ENCODE measurements at places on chromosomes 2 and 18.

DNA sequence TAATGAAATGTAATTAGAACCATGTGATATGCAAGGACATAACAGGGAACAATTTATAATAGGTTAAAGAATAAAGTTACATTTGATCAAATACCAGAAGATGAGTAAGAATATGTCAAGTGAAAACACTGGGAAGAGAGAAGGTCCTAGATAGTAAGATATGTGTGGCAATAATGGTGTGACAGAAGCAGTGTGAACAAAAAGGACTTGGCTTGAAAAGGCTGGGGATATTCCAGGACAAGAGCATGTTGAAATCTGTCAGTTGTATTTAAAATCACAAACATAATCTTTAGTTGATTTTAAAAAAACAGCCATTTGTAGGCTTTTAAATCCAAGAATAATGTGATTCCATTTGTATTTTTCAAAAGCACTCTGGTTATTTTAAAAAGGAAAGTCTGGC is 1399.9 kb upstream of the SLC39A10 start:
- DNase-seq, result no peak

- DNase-seq, result no peak
Measured at GRCh38 chr2:33020883-33021282, 74.1 kb downstream of the LTBP1 start.

- DNase-seq, result no peak
Measured at GRCh38 chr18:50656841-50657470, 97.1 kb downstream of the MAPK4 start.

- DNase-seq, result no peak
Measured at GRCh38 chr2:174343623-174344455, 9.1 kb downstream of the SP9 start.

GRCh38 chr2:98736464-98736889 is 5.5 kb upstream of the MGAT4A start:
- no peak for DNase-seq

GRCh38 chr2:130336877-130337734 is 5.6 kb upstream of the IMP4 start:
- peak; percentile 24 for DNase-seq

Measured in pons (tissue), 1 donor.